NCI-H526 treated with DMSO at 0.1 percent for 48 hours (cell line): ENCODE measurements at places on chromosomes 7 and 10.

- DNase-seq, result no peak
Observed at GRCh38 chr7:129522088-129522970, 20.0 kb downstream of the SMKR1 start.

- no peak for DNase-seq
Observed at GRCh38 chr7:48170506-48170905, 752 bp upstream of the ABCA13 start.

- DNase-seq, result no peak
Observed at GRCh38 chr7:152667958-152668357, 8.0 kb downstream of the XRCC2 start.

GRCh38 chr10:103854686-103855391, 537 bp downstream of the SH3PXD2A start:
- no peak for DNase-seq

- no peak for DNase-seq
Observed at GRCh38 chr10:27815846-27816245, 70.2 kb upstream of the MKX start.

- no peak for DNase-seq
Observed at GRCh38 chr10:29306688-29307087, 17.8 kb downstream of the LYZL1 start.

GRCh38 chr7:81190997-81191768, 272.3 kb upstream of the SEMA3C start:
- no peak for DNase-seq

- no peak for DNase-seq
Observed at GRCh38 chr7:103127006-103127405, 21.9 kb downstream of the NAPEPLD start.

- DNase-seq, result no peak
Observed at GRCh38 chr7:43552122-43552521, 30.8 kb upstream of the STK17A start.

DNA sequence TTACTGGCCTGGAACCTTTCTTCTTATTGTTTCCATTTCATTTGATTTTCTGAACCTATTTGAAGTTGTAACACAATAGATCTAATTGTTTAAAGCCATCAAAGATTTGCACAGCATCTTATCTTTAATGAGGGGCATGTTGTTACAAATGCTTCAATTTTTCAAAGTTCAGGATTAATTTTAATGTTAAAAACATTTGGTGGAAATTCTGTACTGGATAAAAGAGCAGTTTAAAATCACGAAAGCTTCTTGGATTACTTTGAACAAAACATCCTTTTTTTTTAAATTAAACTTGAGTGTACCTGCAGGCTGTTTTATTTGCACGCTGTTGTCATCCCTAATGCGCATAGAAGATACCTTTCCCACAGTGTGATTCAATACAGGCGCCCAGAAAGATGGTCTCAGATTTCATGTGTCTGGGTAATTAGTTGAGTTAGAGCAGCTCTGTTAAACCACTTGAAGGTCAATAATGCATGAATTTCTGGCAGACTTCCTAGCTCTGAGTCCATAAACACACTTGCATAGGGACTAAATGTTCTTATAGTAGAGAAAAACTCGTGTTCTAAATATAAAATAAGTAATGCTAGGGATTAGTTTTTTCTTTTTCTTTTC, 29.3 kb upstream of the DDX50 start:
- peak; percentile 29 for DNase-seq

DNA sequence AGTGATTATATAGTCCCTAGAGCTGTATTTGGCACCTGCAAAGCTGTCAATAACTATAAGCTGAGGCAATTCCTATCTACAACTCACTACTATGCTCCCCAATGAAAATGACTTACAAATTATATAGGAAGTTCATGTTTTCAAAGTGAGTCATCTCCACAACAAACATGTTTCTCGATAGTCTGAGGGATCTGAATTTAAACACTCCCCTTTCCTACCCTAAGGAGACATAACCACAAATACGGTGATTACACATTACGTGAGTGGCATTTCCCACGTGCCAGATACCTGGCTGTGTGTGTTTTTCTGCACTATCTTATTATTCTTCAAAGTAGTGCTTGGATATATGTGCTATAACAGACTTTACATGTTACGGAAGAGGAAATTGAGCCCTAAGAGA, 122.5 kb upstream of the C1QL3 start:
- no peak for DNase-seq

GRCh38 chr7:39073432-39073831, 95.7 kb downstream of the POU6F2 start:
- no peak for DNase-seq

- no peak for DNase-seq
Observed at GRCh38 chr10:128867210-128867609, 599.8 kb upstream of the MGMT start.

GRCh38 chr10:18456984-18457383, 194.4 kb downstream of the NSUN6 start:
- no peak for DNase-seq

- no peak for DNase-seq
Observed at GRCh38 chr10:59754951-59755350, 1.7 kb upstream of the MRLN start.

- no peak for DNase-seq
Observed at GRCh38 chr10:70169649-70170364, 507 bp downstream of the SAR1A start.

DNA sequence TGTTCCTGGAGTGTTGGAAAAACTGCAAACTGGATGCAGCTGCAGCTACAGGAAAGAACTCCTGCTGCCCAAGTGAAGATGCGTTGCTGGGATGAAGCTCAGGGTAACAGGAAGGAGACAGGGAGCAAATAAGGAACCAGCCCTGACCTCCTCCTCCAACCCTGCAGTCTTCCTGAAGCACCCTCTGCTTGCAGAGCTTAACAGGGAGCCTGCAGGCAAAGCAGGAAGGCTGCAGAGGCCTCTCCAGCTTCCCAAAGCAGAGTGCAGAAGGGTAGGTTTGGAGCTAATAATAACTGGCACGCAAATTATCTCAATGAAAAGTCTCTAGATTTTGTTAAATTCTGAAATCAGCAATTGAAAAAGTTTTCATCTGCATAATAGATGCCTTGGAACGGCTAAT, 92.5 kb downstream of the SORCS1 start:
- no peak for DNase-seq

DNA sequence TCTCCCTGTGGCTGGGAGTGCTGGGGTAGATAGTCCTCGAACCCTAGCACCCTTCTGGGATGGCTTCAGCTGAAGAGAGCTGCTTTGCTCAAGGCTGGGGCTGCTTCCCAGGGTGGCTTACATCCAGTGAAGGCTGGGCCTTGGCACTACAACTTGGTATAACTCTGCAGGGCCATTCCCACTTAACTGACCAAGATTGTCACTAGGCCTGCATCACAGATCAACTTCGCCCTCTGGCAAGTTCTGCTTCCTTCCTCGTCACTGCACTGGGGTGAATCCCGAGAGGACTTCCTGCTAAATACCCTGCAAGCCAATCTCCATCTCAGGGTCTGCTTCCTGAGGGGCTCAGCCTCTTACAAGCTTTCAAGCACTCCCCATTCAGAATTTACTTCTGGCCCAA, 195.2 kb downstream of the DOCK4 start:
- no peak for DNase-seq

GRCh38 chr7:53904355-53904754, 637.8 kb upstream of the VSTM2A start:
- no peak for DNase-seq

- peak; percentile 62 for DNase-seq
Observed at GRCh38 chr10:69866688-69867461, 65.2 kb downstream of the COL13A1 start.

- DNase-seq, result no peak
Observed at GRCh38 chr10:132281915-132282666, 25.7 kb downstream of the STK32C start.

GRCh38 chr10:112393341-112393740, 19.4 kb downstream of the ACSL5 start:
- no peak for DNase-seq

DNA sequence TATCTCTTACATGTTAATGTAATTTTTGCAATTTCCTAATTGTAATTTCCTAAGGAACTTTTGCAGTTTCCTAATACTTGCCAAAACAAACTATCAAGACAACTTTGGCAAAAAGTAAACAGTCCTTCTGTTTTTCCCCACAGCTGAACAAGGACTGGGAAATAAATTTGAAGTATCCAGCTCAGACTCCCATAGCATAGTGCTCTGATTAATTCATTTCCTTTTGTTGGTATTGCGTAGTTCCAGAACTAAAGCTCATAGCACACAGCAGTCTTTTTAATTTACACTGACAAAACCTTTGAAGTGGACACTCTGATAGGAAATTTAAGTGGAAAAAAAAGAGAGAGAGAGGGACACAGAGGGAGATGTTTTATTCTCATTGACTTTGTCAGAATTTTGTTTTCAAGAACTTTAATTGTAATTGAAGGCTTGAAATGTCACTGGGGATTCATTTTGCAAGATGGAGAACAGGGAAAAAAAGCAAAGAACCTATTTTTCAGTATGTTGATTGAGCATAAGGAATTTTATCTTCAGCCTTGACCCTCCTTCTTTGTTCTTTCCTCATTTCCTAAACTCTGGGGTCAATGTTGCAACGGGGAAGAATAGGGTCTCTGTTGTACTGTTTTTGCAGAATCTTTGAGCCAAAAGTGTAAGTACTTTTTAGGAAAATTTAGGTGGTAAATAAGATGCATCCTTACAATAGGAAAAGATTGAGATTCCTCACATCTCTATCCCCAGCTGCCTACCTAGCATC, 232.2 kb upstream of the NPSR1 start:
- DNase-seq, result no peak

GRCh38 chr10:106795619-106796018, 368.9 kb downstream of the SORCS1 start:
- no peak for DNase-seq

DNA sequence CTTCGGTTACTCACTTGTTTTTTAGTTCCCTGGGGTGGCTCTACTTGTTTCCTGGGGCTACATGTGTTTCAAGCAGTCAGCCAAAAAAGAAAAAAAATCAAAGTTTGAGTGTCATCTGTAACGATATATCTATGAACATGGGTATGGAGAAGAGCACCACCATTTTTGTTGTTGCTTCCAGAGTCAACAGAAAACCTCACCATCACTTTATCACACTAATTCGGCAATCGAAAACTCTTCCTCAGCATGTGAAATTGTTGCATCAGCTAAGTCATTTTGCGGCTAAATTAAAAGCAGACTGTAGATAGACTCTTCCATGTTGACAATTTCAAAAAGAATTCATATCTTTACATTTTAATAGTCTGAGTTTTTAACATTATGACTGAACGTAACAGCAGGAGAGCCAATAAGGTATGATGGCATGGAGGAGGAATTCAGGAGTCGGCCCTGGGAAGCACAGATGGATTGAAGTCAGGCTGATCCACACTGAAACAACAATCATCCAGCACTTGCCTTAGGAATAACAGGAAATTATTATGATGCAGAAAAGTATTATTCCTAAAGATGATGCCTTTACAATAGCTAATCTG, 455.7 kb upstream of the KLF6 start:
- no peak for DNase-seq

GRCh38 chr10:30755441-30755953, 125.9 kb upstream of the LYZL2 start:
- DNase-seq, result no peak

DNA sequence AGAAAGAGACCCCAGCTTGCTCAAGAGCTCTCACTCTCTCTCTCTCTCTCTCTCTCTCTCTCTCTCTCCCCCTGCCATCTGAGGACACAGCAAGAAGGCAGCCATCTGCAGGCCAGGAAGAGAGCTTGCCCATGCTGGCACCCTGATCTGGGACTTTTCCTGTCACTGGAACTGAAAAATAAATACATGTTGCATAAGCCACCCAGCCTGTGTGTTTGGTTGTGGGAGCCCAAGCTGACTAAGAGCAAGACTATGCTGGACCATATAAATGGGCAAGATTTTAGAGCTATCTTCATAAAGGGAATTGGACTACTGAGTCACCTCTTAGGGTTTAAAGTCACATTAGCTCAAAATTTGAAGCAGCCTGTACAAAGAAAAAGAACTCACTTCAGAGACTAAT, 98.6 kb downstream of the SLC16A9 start:
- DNase-seq, result no peak

DNA sequence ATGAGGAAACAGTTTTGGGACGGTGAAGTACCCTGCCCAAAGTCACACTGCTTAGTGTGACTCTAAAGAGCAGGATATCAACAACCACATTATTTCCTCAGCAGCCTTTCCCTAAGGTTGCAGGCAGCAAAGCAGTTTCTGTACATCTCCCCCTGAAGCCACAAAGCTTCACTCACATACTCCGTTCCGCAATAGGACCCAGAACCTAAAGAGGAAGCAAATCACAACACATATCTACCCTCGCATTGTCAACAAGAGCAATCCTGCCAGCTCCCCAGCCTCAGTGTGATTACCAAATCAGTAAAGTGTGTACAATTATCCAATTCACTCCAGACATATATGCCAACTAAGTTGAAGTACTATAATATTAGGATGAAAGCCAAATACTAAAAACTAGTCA, 30.8 kb downstream of the VAX1 start:
- DNase-seq, result no peak

GRCh38 chr10:61136139-61136538, 192.2 kb upstream of the RHOBTB1 start:
- DNase-seq, result peak; percentile 36

GRCh38 chr10:129833994-129834739, 129.9 kb downstream of the EBF3 start:
- no peak for DNase-seq

DNA sequence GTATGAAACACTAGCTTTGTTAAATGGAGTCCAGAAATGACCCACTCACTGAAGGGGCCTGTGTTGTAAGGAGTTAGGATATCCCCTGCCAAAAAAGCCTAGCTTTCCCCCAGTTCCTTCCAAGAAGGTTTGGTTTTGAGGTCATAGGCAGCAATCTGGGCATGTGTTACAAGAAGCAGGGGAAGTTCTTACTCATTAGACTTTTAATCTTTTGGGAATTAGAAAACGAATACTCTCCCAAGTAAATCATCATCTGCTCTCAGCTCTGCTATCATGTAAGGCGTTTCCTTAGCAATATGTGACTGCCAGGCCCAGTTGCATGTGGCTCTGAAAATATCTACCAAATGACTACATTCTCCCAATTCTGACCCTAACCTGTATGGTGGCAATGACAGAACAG, 3.7 kb downstream of the NOD1 start:
- no peak for DNase-seq

DNA sequence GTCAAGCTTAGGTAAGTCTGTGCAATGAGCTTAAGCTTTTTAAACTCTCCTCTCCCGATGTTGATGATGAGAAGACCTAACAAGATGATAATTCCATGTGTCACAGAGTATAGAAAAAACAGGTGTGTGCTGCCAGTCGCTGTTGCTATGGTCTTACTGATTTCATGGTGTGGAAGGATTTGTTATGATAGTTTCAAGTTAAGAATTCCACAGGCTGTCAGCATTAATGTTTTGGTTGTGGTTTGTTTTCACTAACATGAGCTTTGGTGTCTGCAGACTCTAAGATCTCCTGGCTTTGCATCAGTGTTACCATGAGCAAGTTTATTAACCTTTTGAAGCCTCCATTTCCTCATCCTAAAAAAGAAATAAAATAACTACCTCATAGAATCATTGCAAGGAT, 123.7 kb downstream of the NSUN6 start:
- no peak for DNase-seq

DNA sequence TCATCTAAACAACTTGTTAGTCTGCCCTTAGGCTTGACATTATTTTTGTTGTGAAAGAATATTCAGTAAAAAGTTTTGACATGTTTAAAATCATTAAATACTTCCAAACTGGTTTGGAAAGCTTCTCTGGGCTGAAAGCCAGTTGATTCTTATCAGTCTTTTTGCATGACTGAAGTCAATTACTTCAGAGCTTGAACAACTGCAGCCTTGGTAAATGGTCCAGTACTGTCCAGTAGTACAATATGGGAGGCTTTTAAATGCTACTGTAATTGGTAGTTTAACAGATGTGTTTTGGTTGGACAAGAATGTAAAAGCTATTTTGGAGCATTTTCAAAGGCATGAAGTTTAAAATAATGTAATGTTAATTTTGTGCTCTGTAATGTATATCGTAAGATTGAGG, 103.4 kb downstream of the SDK1 start:
- DNase-seq, result no peak
